ENCODE measurements at places on chromosomes 7 and 10. TPM values are rescaled to one million over a fixed set of nuclear protein-coding genes. Genes with fewer than 3 reads are reported as not detected.

PNLIPRP1 gene
- 1.4 TPM for total RNA-seq

- H3K4me3 ChIP-seq = no peak overlapping the region
- no peaks in the 10 kb centered on the region for H3K27me3 ChIP-seq
- H3K27ac ChIP-seq = no peak overlapping the region
- no peak for DNase-seq
- no peaks in the 10 kb centered on the region for H3K4me1 ChIP-seq
- no peaks in the 10 kb centered on the region for H3K36me3 ChIP-seq
These were observed 84.9 kb upstream of the LRRN3 start for GRCh38 chr7:111006040-111006439.

- H3K4me3 ChIP-seq = no peak overlapping the region
- DNase-seq = peak; percentile 74
- no peaks in the 10 kb centered on the region for H3K27me3 ChIP-seq
- H3K36me3 ChIP-seq = no peaks in the 10 kb centered on the region
These were observed 1.9 kb upstream of the ARHGAP22 start for GRCh38 chr10:48606530-48607355.

DNA sequence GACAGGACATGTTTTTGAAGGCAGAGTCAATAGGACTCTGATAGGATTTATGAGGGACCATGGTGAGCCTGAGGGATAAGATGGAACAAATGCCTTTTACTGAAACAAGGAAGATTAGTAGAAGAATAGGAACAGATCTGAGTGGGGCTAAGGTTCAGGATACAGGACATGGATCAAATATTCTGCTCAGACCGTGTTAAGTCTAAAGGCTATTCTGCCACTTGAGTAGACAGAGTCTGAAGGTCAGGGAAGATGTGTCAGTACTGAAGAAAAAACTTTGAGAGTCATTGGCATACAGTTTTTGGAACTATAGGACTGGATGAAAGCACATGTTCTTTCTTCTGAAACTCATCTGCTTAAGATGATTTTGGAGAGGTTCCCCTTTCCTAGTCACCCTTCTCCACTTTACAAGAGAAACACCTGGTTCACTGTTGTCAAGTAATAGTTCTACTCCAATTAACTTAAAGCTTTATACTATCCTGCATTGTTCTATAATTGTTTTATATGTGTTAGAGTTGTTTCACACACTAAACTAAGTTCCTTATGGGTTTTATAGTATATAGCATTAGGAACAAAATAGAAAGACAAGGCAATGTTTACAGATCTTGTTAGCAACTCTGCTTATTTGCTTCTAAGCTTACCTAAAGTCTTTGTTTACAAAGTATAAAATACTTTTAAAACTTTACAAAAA, 43.4 kb downstream of the WASL start:
- no peak overlapping the region for H3K4me3 ChIP-seq
- H3K27me3 ChIP-seq = no peaks in the 10 kb centered on the region
- H3K36me3 ChIP-seq = peaks cover 7% of the 10 kb centered on the region
- H3K27ac ChIP-seq = no peak overlapping the region

DNA sequence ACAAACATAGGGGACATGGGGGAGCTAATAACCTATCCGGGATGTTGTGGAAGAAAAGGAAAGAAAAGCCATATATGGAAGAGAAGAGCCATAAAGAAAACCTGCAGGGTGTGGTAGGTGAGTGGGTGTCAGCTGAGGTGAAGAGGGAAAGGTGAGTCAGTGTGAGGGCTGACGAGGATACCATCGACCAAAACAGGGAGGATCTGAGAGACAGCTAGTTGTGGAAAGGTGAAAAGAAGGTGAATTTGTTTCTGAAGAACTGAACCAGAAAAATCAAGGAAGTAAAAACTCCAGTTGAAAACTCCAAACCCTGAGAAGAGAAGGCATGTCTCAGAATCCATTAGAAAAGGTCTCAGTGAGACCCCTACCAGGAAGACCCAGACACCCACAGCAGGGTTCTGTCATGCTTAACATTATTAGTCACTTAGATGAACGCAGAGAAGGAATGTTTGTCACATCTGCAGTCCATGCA, 4.1 kb downstream of the BLNK start:
- DNase-seq = no peak
- H3K4me3 ChIP-seq = no peak overlapping the region
- no peaks in the 10 kb centered on the region for H3K4me1 ChIP-seq
- H3K36me3 ChIP-seq = no peaks in the 10 kb centered on the region

HIPK2 gene
- total RNA-seq = 108 TPM

- H3K27me3 ChIP-seq = no peaks in the 10 kb centered on the region
- H3K27ac ChIP-seq = no peak overlapping the region
- H3K4me3 ChIP-seq = no peak overlapping the region
- no peak for DNase-seq
- H3K36me3 ChIP-seq = no peaks in the 10 kb centered on the region
These were observed 3.8 kb upstream of the NRCAM start for GRCh38 chr7:108459922-108460551.

GRCh38 chr10:3238115-3238871, 65.7 kb upstream of the PITRM1 start:
- no peak for DNase-seq
- no peak overlapping the region for H3K4me3 ChIP-seq
- no peaks in the 10 kb centered on the region for H3K36me3 ChIP-seq

CYP2E1 gene
- total RNA-seq = 4.6 TPM

- H3K4me3 ChIP-seq = no peak overlapping the region
- no peaks in the 10 kb centered on the region for H3K36me3 ChIP-seq
- DNase-seq = no peak
- no peak overlapping the region for H3K27ac ChIP-seq
These were observed 32.6 kb upstream of the PDK4 start for GRCh38 chr7:95628831-95629439.

DNA sequence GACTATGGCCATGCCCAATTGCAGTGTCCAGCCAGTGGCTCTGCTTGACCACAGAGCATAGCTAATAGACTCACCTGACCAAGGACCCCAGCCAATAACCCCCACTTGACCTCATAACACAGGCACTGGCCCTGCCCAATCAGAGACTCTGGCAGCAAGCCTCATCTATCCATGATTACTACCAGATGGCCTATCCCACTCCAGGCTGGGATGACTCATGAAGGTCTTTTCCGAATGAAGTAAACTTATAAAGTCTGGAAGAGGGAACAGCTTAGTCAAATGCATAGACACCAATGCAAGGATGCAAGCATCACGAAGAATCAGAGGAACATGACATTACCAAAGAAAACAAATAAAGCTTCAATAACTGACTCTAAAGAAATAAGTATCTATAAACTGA, 141.4 kb downstream of the TMEM168 start:
- DNase-seq = no peak
- H3K27me3 ChIP-seq = no peaks in the 10 kb centered on the region
- no peak overlapping the region for H3K4me3 ChIP-seq
- H3K36me3 ChIP-seq = no peaks in the 10 kb centered on the region
- H3K4me1 ChIP-seq = no peaks in the 10 kb centered on the region
- no peak overlapping the region for H3K27ac ChIP-seq

All from aorta (tissue), 5 donors.